ENCODE measurements at places on chromosomes 7 and 10.

DNA sequence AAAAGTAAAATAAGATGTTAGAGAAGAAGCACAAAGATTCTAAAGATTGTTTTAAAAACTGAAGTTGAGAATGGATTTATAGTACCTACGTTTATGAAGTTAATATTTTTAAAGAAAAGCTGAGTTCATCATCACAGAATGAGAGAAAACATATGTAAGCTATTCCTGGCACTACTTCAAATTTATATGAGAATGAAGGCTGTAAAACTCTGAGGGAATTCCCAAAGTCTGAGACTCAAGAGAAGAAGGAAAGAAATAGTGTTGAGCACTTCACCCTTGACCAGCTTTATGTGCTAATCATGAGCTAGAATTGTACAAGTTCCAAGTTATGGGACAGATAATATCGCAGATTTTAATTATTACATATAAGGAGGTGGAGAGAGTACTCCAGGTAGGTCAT is 323.7 kb upstream of the GNAI1 start:
- DNase-seq: no peak

DNA sequence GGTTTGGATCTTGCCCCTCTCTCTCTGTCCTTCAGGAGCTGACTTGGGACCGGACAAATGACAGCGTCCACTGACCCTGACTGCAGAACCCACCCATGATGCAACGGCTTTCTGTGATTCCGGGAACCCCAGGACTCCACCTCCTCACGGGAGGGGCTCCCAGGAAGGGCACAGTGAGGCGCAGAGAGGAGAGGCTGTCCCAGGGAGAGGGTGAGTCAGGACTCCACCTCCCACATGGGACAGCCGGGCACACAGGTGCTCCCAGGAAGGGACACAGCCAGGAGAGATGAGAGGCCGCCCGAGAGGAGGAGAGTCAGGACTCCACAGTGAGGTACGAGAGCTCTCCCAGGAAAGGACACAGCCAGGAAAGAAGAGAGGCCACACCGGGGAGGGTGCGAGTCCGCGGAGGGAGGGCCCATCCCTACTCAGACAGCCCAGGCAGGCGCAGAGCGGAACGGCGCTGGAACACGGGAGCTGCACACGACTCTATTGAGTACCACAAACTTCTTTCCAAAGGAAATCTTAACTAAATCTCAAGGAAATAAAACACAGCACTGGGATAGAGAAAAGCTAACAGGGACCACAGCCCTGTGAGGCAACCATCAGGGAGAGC is 162.5 kb downstream of the MAD1L1 start:
- no peak for DNase-seq

DNA sequence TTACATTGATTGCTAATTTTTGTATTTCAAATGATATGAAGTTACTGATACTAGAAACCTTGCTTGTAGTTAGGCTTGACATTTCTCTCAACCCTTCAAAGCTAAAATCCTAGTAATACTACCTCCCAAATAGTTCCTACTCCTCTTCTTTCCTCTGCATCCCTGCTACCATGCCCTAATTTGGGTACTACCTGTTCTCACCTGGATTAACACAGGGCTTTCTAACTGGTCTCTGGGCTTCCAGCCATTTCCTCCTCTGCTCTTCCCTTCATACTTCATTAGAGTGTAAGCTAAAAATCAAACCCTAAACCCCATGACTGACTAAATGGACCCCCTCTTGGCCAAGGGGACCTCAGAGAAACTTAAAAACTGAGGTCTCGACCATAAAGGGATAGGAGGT is 112.4 kb downstream of the CHCHD3 start:
- DNase-seq: no peak

DNA sequence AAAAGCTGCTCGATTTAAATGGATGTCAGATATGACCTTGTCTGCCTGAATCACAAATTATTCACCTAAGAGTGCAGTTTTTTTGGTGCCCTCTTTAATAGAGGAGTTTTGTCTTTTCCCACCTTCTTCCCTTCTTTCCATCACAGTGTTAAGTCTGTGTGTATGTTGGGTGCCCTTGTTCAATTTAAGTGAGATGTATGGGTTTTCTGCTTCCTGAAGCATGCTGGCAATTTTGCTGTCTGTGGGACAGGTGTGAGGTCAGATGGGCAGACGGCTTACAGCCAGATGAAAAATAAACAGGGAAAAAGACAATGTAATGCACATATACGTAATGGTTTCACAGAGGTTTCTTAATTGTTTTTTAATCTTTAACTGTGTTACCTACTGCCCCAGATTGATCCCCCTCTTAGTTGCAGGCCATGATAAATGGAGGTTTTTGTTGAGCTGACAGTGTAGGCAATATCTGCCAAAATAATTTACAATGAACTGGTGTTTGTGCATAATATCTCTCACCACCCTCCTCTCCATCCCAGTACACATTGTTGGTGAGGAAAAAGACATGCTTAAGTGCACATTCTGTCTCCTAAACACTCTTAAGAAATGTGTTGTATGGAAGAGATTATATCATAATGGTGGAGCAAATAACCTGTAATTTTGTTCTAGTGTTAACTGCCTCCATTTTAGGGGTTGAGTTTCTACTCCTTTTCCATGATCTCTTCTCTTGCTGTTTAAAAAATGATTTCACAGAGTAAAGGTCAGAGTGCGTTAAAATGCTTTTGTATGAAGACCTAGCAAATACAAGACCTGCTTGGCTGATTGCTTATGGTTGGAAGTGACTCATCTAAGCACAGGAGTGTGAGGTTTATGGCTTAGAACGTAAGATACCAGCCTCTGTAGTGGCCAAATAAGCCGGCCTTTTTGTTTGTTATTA is 123.9 kb downstream of the LRRC4 start:
- DNase-seq: no peak

- DNase-seq: no peak
Measured at GRCh38 chr10:33196710-33197491, 137.6 kb downstream of the NRP1 start.

GRCh38 chr7:150788474-150789269 is 11.5 kb downstream of the TMEM176B start:
- DNase-seq: no peak

GRCh38 chr10:62733654-62734293 is 70.7 kb upstream of the ADO start:
- DNase-seq: no peak

- no peak for DNase-seq
Measured at GRCh38 chr10:19877466-19878255, 61.4 kb downstream of the PLXDC2 start.

GRCh38 chr10:48806342-48806741 is 121.7 kb downstream of the WDFY4 start:
- no peak for DNase-seq

DNA sequence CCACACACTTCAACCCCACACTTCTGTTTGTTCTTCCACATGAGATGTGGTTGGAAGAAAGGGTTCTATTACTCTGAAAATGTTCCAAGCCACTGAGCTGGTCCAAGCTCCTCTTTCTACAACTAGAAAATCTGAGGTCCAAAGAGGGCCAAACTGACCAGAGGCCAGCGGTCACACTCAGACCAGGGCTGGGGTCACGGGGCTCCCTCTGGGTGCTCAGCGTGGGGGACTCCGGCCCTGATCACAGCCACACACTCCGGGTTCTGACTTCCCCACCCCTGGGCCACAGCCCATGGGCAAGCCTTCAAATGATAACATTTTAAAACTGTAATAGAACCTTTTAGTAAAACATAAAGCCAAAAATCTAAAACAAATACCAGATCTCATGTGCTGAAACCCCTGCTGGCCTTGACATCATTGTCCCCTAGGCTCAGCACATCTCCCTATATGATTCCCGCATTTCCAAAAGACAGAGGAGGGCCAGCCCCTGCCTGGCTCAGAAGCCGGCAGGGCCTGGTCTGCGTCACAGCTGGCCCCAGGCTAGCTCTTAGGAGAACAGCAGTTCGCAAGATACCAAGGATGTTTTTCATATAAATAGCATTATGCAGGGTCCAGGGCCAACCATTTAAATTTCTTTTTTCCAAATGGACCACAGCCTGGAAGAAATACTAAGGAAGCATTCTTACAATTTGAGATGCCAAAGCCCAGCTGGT is 3.3 kb downstream of the CRYGN start:
- DNase-seq: no peak
